Activated T-cell treated with anti-CD3 and anti-CD28 coated beads for 1 hour (primary cell): ENCODE measurements at places on chromosomes 2 and 18.

DNA sequence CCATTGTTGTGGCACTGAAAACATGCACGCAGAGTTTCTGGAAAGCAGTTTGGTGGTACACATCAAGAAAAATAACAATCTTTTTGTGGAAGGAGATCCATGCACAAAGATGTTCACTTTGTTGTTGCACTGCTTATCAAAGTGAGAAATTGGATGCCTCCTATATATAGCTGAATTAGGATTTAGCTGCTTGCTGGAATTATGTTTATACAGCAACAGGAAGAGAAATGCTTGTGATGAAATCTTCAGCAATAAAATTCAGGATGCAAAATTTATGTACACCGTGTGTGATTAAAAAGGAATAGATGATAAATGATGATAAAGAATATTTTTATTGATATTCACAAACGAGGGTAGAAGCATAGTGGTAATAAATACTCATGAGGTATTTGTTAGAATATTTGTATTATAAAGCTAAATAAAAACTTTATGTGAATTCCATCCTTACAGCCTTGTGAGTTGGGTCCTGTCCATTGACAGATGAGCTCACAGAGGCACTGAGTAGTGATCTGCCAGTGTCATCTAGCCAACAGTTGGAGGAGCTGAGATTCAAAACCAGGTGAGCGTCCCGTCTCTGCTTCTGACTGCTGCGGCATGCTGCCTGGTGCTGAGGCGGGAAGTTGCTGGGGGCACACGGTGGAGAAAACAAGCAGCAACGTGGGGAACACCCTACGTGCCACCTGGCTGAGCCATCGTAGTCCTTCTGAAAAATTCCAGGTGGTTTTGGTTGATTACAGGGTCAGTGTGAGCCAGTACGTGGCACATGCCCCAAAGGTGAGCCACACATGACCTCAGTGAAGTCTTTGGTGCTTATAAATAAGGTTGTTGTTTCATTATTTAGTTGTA is 80.2 kb downstream of the ASAP2 start:
- DNase-seq: no peak

GRCh38 chr2:74632209-74632938 is 15.8 kb downstream of the M1AP start:
- no peak for DNase-seq

DNA sequence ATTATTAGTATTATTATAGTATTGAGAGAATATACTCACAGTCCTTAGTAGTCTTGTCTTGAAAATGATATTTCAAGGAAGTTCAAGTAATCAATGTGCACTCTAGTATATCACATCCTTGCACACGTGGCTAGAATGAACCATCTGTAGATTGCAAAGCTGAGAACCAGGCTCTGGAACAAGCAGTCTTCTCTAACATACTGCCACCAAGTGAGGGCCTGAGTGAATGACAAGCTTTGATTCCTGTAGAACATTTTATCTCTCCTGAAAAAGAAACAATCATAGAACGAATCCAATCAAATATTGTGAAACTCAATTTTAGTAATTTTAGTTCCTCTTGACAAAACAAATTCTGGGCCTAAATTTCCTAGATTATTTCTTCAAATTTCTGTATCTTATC is 55.3 kb upstream of the SULT1C3 start:
- DNase-seq: no peak

- no peak for DNase-seq
These were observed 33.1 kb upstream of the SMAD7 start for GRCh38 chr18:48983793-48984437.

GRCh38 chr2:85066874-85067351 is 66.3 kb upstream of the TCF7L1 start:
- DNase-seq: peak; percentile 4

GRCh38 chr2:115122701-115123100 is 680.3 kb downstream of the DPP10 start:
- no peak for DNase-seq
